Stimulated activated CD4-positive, alpha-beta T cell treated with anti-CD3 and anti-CD28 coated beads, Interleukin-1b, Interleukin-23, amount 100 ng/mL, for 48 hours (primary cell): ENCODE measurements at places on chromosomes 1 and 21.

DNA sequence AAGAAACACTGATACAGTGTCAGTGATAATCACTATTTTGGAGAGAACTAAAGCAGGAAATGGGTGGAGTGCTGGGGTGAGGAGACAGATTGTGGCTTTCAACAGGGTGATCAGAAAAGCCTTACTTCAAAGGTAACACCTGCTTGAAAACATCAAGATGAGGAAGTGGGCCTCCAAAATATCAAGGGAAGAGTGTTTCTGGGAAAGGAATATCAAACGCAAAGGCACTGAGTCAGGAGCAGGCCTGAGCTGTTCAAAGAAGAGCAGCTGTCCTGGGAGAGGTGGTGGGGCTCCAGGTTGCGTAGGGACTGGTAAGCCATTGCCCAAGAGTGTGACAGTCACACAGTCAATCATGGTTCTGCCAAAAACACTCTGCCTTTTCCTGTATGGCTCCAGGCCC lies 47.1 kb upstream of the ATP1A1 start:
- DNase-seq: peak; percentile 35

DNA sequence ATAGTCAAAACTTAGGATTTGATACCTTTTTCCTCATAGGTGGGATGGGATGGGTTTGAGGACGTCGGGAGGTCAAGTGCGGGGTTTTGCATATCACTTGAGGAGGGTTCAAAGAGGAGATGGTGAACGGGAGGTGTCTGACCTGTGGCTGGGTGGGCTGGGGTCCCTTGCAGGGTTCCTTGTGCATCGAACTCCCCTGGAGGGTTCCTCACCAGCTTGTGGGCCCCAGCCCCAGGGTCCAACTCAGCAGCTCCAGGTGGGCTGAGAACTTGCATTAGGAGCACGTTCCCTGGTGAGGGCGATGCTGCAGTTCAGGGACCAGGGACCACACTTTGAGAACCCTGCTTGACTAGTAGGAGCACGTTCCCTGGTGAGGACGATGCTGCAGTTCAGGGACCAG lies 23.2 kb downstream of the TRPM2 start:
- no peak for DNase-seq

DNA sequence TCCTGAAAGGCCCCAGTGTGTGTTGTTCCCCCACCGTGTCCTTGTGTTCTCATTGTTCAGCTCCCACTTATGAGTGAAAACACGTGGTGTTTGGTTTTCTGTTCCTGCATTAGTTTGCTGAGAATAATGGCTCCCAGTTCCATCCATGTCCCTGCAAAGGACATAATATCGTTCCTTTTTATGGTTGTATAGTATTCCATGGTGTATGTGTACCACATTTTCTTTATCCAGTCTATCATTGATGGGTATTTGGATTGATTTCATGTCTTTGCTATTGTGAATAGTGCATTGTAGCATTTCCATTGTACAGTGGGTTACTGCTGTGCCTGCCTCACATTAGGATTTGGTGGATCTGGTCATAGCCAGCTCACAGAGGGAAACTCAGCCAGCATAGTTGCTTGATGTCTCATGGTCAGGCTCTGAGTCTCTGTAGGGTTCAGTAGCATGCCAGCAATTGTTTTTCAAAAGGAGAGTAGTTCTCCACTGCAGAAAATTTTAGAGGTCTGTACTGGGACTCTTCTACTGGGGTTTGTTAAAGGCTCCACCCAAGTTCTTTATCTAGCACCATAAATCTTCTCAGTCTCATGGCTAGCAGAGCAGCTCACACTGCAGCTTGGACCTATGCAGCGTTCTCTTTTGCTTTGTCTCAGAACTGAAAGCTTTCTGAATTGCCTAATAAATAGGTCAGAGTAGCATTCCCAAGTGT lies 41.0 kb downstream of the RUNX3 start:
- DNase-seq: no peak

- no peak for DNase-seq
These were observed 13.0 kb upstream of the LDLRAP1 start for GRCh38 chr1:25530186-25531081.

DNA sequence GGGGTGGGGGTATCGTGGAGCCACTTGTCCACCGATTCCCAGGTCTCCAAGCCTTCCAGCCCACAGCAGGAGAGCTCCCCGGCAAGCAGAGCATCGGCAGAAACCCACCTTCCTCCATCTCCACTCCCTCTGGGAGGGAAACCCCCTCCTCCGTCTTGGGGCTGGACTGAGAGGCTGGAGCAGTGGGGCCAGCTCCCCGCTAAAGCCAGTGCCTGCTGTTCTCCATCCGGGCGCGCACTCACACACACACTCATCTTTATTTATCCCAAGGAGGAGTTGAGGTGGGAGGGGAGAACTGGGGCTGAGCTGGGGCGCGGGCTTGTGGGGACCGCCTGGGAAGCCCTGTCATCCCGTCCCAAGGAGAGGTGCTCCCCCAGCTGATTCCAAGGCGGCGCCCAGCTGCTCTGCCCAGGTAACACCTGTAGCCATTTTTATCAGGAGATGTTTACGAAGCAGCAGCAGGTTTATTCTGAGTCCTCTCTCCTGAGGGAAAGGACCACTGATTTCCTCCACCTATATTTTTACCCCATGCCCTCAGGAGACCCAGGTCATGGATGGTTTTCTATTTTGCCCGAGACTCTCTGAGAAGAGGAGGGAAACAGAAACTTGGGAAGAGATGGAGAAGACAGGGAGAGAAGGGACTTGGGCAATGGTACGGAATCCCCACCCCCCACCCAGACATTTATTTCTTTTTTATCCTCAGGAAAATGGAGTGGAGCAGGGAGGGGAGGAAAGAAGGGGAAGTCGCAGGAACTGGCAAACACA lies 2.1 kb downstream of the KCNN3 start:
- no peak for DNase-seq

DNA sequence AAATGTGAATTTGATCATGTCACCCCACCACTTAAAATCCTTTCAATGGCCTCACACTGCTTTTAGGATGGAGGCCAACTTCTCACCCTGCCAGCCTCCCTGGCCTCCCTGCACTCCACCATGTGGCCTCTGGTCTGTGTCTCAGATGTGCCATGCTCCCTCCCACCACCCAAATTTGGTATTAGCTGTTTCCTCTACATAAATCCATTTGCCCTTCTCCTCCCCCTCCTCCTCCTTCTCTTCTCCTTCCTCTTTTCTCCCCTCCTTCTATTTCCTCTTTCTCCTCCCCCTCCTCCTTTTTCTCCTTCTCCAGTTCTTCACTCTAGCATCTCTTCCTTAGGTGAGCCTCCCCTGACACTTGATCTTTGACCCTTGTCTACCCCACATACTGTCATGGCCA lies 16.7 kb upstream of the GUCA2B start:
- no peak for DNase-seq
